Endodermal cell (in vitro differentiated cells): ENCODE measurements at places on chromosomes 6 and 20. TPM values are rescaled to one million over a fixed set of nuclear protein-coding genes. Genes with fewer than 3 reads are reported as not detected.

GRCh38 chr20:10671221-10671918, 2.4 kb downstream of the JAG1 start:
- peak; percentile 88 for DNase-seq

Gene THBS2
- 0.99 and 1.1 TPM in 2 replicates for total RNA-seq

DNA sequence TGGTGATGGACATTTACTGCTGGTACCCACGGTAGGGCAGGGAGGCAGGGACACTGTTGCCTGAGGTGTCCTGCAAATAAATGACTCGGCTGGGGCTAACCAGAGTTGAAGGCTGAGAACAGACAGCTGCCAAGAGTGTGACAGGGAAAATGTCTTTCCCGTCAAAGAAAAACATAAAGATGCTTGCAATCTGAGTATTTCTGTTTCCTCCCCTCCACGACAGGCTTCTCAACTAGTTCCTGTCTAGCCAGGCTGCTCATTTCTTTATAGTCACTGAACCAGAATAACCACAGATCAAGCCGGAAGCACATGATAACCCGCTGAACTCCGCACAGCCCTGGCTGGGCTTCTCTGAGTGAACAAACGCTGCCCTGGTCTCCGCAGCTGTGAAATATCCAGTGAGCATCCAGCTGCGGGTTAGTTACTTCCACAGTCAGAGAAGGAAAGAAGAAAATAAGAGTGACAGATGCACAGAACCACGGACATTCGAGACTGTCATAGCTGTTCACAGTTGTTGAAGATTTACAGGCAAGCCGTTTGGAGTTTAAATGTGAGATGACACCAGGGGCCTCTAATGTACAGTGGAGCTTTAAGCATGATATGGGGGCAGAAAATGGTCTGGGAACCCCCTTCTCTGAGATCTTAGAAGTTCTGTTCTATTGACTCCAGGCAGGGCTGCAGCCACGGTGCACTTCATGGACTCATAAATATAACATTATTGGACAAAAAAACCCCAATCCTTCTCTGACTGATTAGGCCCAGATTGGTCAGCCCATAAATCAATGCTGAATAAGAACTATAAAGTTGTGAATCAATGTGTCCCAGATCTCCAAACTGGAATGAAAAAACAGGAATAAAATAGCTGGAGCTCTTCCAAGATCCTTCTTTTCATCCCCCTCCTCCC, 299.9 kb upstream of the SUPT3H start:
- DNase-seq = peak; percentile 31

Gene SPO11
- not detected in 3 replicates for total RNA-seq

Gene LTA
- not detected in 3 replicates for total RNA-seq

- no peak for DNase-seq
Measured at GRCh38 chr20:20276811-20277530, 90.9 kb upstream of the INSM1 start.

DNA sequence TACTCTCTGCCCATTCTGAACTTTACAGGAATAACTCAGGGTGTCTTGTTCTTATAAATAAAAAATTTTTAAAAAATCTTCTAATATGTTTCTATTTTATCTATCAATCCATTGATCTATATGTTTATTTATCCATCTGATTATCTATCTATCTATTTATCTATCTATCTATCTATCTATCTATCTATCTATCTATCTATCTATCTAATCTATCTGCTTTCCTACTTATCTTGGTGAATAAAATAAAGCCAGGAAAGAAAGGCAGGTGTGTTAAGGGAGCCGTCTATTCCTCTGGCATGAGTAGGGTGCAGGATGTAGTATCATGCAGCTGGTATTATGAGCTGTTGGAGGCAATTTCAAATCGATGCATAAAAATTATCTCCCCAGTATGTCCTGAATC, 153.0 kb downstream of the FOXA2 start:
- DNase-seq = no peak

- DNase-seq = no peak
Measured at GRCh38 chr6:166465003-166465399, 82.3 kb upstream of the MPC1 start.

DNA sequence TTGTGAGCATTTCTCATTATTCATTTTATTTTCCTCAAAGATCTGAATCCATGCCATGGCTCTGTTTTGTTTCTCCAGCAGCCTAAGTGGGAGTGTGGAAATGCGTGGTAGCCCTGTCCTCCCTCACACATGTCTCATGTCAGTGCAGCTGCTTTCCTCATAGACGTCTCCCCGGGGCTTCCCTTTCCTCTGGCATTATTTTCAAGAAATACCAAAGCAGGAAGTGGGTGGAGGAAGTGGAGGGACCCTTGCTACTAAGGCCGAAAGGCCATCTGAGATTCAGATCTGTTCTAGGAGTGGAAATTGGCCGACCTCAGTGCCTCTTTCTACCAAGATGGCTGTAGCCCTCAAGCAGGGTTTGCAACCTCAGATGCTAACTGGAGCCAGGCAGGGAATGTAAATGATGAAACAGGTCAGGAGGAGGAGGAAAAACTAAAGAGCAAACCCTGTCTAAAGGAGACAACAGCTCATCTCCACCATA, 420.9 kb upstream of the PLCB4 start:
- no peak for DNase-seq

DNA sequence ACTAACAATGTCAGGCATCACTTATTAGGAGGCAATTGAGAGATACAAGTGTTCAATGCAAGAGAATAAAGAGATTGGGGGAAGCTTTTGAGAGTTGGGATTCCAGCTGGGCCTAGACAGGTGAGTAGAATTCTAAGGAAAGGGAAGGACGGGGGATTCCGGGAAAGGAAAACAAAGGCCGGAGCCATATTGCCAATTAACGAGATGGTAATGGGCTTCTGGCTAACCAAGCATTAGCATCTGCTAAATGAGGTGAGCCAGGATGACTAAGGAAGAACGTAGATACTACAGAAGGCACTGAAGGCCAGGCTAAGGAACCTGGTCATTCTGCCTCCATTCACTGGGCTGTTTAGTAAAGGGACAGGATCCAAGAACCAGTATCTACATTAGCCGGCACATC, 10.5 kb downstream of the FYN start:
- no peak for DNase-seq

Gene AKAP12
- total RNA-seq = 27.3 and 28.9 TPM in 2 replicates

- DNase-seq = no peak
Measured at GRCh38 chr6:53699462-53699861, 33.9 kb upstream of the KLHL31 start.

Gene OOEP
- total RNA-seq = not detected in 2 replicates

Gene FOXC1
- total RNA-seq = 9.6 to 10.5 TPM (median 10.1 TPM) in 3 replicates

- no peak for DNase-seq
Measured at GRCh38 chr20:41664584-41664983, 46.4 kb upstream of the CHD6 start.

Gene FOXA2
- total RNA-seq = 118 to 125 TPM (median 123 TPM) in 3 replicates

- DNase-seq = no peak
Measured at GRCh38 chr6:16741112-16742016, 19.9 kb downstream of the ATXN1 start.

DNA sequence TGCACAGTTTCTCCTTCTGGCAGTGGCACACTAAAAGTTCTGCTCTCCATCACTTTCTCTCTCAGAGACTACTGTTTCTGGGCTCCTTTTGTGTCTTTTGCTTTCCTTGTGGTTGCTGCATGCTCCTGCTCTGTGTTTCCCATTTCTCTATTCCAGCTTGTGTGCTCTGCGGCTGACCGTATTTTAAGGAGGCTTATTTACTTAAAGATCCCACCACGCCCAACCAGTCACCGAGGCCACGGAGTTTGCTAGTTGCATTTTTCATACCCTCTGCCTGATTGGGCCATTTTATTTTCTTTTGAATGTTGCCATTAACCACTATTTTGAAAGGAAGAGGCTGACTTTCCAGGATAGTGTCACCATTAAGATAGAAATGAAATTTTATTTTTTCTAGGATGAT, 626.4 kb upstream of the MMS22L start:
- DNase-seq = no peak

DNA sequence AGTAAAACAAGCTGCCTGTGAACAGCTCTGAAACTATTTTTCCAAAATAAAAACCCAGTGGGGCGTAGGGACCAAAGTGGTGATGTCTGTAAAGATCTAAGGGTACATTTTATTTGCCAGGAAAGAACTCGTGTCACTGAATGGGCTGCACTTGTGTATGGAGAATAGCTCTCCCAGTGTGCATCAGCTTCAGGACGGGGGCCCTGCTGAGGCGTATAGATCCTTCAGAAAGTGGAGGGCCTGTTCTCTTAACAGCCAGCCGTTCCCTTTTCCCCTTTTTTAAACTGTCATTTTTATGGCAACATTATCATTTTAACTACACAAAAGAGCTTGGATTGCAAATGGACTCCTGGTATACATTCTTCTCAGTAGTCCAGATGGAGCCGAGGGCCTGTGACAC, 137.3 kb downstream of the TMEM242 start:
- DNase-seq = no peak

Gene RIPOR2
- 3.4 to 10.4 TPM (median 10.3 TPM) in 3 replicates for total RNA-seq

- DNase-seq = no peak
Measured at GRCh38 chr6:90072935-90073464, 178.7 kb downstream of the GJA10 start.

DNA sequence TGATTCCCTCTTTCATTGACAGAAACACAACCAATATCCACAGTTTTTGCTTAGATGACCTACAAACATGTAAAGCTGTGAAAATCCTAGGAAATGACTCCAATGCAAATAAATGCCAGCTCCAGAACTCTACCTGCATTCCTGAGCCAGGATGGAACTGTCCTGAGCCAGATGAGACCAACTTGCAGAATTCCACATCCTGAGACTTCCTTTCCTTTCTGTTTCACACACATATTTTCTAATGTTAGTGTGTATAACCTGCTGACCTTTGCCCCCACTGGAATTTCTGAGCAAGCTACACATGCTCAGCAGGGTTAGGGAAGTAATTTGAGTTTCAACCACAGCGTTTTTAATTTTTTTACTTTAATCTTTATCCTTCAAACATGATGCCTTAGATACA, 69.6 kb upstream of the ADGRF1 start:
- peak; percentile 60 for DNase-seq

DNA sequence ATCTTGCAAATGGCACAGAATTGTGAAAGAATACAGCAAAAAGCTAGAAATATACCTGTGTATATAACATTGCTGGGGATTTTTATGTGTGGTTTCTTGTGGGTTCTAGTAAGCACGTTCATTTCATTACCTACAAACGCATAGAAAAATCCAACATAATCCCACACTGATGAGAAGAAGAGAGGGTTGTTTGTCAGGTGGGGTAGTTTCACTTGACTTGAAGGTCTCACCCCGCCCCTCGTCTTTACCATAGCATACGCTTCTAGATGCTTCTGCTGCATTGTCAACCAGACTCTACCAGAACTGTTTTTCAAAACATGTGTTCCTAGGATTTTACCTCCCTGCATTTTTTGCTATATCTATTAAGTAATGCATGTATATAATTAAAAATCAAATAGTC, 284.1 kb upstream of the TAB2 start:
- DNase-seq = no peak

Gene CCDC170
- 2.2 to 3.9 TPM (median 3.3 TPM) in 3 replicates for total RNA-seq

DNA sequence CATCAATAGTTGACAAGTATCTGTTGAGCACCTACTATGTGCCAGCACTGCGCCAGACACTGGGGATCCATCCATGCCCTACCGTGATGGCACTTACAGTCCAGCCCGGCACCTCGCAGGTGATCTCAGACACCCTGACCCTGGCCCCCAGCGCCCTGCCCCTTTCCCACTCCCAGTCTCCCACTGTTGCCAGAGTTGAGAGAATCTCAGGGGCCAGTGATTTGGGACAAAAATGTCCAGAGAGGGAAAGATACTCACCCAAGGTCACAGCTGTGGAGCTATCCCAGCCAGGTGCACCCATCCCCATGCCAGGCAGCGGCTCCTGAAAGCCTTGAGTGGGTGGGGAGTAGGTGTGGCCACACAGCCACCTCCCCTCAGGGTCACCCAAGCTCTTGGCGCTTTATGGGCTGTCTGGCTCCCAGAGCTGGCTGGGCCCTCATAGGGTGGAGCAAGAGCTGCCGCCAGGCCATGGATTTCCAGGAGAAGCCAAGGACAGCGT, 3.3 kb downstream of the PI16 start:
- no peak for DNase-seq

Gene C6orf132
- 21.7 and 24.4 TPM in 2 replicates for total RNA-seq

- DNase-seq = peak; percentile 98
Measured at GRCh38 chr20:36435592-36436541, 105.5 kb upstream of the MYL9 start.

Gene TPX2
- 108 and 119 TPM in 2 replicates for total RNA-seq

GRCh38 chr6:136307351-136307750, 17.7 kb upstream of the BCLAF1 start:
- DNase-seq = no peak

DNA sequence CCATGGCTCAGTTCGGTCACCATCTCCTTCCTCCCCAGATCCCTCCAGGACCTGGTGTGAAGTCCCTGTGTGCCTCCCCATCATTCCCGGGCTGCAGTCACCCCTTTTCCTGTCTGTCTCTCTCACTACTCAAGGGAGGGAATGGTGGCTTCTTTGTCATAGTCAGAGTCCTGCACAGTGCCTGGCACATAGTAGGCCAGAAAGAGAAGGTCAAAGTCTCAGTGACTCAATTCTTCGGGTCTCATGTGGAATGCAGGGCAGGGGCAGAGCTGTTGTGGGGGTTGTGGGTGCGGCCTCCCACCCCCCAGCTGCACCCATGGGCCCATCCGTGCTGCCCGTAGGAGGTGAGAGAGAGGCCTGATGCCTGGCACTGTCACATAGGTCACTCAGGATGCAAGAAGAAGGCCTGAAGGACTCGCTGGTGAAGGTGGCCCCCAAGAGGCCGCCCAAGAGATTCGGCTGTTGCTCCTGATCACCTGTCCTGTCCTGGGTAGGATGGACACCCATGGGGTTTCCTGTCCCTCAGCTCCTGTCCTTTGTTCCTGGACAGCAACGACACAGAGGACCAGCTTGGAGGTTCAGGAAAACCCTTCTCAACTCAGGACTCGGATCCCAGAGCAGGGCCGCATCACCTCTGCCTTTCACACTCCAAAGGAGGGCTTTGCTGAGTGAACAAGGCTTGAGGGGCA, 34.1 kb downstream of the RAB44 start:
- DNase-seq = peak; percentile 69

Gene CCN2
- 26.3 to 55.2 TPM (median 29.4 TPM) in 3 replicates for total RNA-seq

Gene SNAP91
- total RNA-seq = 1.2 and 1.6 TPM in 2 replicates

GRCh38 chr20:9110916-9111432, 42.1 kb downstream of the PLCB4 start:
- DNase-seq = no peak

DNA sequence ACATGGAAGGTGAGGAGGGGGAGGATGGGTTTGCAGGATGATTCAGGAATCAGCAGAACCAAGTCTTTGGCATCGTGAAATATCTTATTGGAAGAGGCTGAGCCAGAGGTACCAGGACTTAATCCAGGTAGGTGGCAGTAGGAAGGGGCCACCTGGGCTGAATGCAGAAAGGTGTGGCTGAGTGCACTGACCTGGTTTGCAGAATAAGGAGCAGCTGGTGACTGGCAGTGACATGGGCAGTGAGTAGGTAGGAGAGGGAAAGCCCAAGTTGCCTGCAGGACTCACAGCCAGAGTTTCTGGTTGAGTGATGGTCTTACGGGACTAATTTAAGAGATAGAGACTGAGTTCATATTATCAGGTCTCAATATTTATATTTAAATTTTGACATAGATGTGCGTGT, 1.1 kb upstream of the PBOV1 start:
- DNase-seq = no peak
